ENCODE measurements at places on chromosomes 1 and 21.

GRCh38 chr1:51899022-51899421 is 20.5 kb upstream of the NRDC start:
- DNase-seq = no peak

GRCh38 chr1:181062836-181063428 is 25.6 kb upstream of the IER5 start:
- peak; percentile 37 for DNase-seq

- DNase-seq = no peak
Measured at GRCh38 chr1:225435487-225435886, 7.6 kb upstream of the LBR start.

GRCh38 chr1:192749349-192749748 is 59.5 kb upstream of the RGS2 start:
- no peak for DNase-seq

- DNase-seq = peak; percentile 34
Measured at GRCh38 chr21:34367320-34367935, 3.6 kb downstream of the KCNE2 start.

- no peak for DNase-seq
Measured at GRCh38 chr1:119338757-119339156, 29.8 kb upstream of the HAO2 start.

DNA sequence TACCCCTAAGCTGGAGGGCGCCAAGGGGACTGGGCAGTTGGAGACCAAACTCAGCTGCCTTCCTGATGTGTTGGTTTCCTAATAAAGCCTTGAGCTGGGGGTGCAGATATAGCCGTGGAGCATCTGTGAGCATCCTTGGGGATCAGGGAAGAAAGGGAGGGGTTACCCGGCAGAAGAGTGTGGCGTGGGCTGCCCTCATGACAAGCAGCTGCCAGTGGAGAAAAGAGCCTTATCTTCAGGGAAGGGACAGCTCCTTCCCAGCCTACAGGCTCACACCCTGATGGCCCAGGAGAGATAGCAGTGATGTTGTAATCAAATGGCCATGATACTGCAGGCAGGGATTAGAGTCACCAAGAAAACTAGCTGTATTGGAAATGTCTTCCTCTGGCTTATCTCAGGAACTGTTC is 10.8 kb upstream of the NFASC start:
- no peak for DNase-seq

DNA sequence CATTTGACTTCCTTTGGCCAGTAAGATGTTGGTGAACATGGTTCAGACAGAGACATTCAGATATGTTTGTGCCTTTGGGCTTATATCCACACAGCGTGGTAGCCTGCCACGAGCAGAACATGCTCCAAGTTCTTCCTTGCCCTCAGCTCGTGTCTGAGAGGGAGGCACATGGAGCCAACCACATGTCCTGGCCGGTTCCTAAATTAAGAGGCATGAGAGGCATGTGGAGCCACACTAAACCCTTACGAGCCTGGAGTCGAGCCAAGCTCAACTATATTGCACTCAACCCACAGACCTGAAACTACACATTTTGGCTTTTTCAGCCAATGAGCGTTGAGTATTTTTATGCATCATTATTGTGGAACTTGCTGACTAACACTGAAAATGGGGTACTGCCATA is 133.7 kb upstream of the KCNK1 start:
- DNase-seq = no peak

- peak; percentile 49 for DNase-seq
Measured at GRCh38 chr1:17059391-17060305, 5.8 kb upstream of the SDHB start.

GRCh38 chr1:78322928-78323680 is 167.7 kb upstream of the PTGFR start:
- no peak for DNase-seq

DNA sequence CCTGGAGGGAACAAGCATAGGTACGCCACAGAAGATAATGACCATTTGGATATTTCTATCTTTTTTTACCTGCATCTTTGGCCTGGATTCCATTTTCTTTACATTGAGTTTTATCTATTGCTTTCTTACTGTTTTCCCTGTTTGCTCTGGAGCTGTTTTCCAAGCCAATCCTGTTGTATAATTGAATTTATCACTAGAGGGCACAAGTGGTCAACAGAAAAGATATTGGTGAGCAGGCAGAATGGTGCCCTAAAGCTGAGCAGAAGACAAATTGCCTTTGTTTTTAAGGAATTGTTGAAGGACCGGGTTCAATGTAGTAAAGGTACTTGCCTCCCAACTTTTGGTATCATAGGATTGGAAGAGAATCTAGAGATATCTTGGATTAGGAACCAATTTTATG is 152.8 kb downstream of the PPP1R12B start:
- no peak for DNase-seq

- no peak for DNase-seq
Measured at GRCh38 chr1:110556471-110556807, 37.5 kb upstream of the KCNA10 start.

DNA sequence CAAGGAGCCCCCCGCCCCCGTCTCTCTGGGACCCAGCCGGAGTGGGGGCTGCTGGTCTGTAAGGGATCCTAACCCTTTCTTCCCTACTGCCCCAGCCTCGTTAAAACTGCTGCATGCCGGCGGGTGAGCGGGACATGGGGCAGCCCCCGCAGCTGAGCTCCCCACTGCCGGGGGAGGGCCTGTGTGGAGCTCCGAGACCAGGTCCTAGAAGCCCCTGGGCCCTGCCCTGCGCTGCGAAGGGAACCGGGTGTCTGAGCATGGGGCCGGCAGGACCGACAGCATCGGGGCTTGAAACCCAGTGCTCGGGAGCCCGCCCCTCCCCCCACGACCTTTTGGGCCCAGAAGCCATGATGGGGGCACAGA is 9.2 kb upstream of the COL6A1 start:
- no peak for DNase-seq

- DNase-seq = no peak
Measured at GRCh38 chr1:87103074-87103473, 188.6 kb downstream of the HS2ST1 start.

- no peak for DNase-seq
Measured at GRCh38 chr1:196400478-196401451, 207.5 kb downstream of the KCNT2 start.

- DNase-seq = no peak
Measured at GRCh38 chr21:42850866-42851391, 28.4 kb downstream of the WDR4 start.

- DNase-seq = no peak
Measured at GRCh38 chr1:56080123-56080522, 499.2 kb downstream of the PLPP3 start.

GRCh38 chr1:183776731-183777130 is 28.2 kb upstream of the RGL1 start:
- DNase-seq = no peak

- DNase-seq = no peak
Measured at GRCh38 chr1:155978973-155979429, 654 bp upstream of the ARHGEF2 start.

DNA sequence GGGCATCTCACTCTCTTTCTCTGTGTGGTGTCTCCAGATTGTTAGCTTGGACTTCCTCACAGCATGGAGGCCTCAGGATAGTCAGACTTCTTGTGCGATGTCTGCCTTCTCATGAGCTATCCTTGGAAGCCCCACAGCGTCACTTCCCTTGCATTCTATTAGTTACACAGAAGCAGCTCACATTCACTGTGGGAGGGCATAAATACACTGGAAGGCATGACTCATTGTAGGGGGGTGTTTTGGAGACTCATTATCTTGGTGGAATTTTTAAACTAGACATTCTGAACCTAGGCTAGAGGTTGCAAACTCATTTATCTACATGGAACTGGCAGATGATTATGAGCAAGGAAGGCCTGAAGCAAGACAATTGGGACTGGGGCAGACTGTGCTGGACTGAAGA is 21.4 kb upstream of the FASLG start:
- no peak for DNase-seq

DNA sequence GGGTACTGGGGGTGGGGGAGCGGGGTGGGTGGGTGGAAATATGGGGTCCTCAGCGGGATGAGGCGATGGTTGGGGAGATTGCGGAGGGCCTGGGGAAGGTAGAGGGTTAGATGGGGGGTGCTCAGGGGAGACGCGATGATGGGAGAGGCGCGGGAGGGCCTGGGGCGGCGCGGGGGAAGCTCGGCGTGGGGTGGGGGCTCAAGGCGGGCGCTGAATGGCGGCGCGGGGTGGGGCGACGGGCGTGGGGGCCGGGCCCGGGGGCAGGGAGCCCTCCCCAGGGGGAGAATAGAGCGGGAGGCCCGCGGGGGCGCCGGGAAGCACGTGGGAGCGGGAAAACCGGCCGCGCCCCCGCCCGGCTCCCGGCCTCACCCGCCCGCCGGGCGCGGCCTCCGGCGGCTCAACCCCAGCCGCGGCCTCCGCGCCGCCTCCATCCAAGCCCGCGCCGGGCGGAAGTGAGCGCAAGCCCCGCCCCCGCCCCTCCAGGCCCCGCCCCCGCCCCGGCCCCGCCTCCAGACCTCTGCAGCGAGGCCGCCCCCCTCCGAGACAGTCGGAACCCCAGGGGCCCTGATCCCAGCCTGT is at the start of gene FAAP20:
FAAP20 (minus strand) TSS at position 454 of the 579 bp plus-strand sequence; CDS start at position 431, 23 bp downstream.
- DNase-seq = no peak

- DNase-seq = no peak
Measured at GRCh38 chr1:3168678-3169077, 99.7 kb downstream of the PRDM16 start.

DNA sequence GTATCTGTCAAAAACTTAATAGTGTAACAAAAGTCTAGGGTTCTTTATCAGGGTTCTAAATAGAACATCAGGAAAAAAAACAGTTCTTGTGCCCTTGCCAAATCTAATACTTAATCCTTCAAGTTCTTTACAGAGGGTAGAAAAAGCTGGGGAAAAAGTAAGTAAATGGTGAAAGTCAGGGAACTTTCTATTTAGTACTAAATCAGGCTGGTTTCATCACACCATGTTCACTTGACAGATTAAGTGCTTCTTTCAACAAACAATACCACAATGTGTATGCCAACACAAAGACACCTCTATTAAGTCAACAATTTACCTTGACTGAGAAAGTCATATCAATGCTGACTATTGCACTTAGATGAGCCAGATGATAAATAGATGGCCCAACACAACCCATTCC is 9.7 kb downstream of the DBT start:
- no peak for DNase-seq

DNA sequence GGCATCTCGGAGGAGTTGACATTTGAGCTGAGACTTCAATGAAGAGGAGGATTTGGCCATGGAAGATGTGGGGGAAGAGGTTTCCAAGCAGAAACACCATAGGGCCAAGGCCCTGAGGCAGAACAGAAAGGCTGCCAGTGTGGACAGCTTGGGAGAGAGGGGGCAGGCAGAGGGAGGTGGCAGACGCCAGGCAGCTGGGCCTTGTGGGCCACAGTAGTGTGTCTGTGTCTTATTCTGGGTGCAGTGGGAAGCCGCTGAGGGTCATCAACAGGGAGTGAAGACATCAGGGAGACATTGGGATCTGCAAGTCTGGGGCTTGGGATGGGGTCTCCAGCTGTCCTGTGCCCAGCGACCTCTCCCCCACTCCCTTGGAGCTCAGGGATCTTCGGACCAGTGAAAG is 96.8 kb downstream of the LACTBL1 start:
- DNase-seq = no peak

DNA sequence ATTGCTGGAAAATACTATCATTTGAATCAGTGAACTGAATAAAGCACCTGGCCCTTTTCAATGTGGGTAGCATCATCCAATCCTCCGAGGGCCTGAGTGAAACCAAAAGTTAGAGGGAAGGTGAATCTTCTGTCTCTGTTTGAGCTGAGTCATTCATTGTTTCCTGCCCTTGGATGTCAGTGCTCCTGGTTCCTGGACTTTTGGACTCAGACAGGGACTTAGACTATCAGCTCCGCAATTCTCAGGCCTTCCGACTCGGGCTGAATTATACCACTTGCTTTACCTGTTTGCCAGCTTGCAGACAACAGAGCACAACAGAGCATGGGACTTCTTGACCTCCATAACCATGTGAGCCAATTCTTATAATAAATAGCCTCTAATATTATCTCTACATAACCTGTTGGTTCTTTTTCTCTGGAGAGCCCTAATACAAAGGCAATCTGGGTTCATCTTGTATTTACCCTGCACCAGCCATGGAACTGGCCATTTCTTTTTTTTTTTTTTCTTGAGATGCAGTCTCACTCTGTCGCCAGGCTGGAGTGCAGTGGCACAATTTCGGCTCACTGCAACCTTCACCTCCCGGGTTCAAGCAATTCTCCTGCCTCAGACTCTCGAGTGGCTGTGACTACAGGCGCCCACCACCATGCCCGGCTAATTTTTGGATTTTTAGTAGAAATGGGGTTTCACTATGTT is 19.2 kb upstream of the VASH2 start:
- no peak for DNase-seq

DNA sequence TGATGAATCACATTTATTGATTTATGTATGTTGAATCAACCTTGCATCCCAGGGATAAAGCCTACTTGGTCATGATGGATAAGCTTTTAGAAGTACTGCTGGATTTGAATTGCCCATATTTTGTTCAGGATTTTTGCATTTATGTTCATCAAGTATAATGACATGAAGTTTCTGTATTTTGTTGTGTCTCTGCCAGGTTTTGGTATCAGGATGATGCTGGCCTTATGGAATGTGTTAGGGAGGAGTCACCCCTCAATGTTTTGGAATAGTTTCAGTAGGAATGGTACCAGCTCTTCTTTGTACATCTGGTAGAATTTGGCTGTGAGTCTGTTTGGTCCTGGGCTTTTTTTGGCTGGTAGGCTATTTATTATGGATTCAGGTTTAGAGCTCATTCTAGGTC is 1643.1 kb upstream of the B3GALT2 start:
- no peak for DNase-seq

GRCh38 chr21:40765811-40766210 is 81.1 kb downstream of the DSCAM start:
- DNase-seq = no peak

- DNase-seq = no peak
Measured at GRCh38 chr1:176765608-176766007, 302.6 kb downstream of the PAPPA2 start.

DNA sequence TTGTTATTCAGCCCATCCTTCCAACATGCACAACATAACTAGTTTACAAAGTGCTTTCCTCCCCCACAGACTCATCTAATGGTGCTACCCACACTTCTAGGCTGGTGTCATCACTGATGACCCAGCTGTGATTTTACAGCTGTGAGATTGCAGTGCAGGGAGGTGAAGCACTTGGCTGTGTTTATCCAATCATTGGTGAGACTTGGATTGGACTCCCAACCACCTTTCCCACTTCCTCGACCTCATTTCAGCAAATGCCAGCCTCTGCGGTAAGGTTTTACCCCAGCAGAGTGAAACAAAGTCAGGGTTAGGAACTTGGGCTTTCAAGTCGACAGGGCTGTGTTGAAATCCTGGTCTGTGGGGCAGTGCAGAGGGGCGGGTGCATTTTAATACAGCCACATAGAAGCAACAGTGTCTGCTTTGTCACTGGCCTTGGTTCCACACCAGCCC is 22.1 kb downstream of the ECHDC2 start:
- no peak for DNase-seq

- DNase-seq = no peak
Measured at GRCh38 chr1:24294228-24294672, 24.9 kb upstream of the GRHL3 start.

DNA sequence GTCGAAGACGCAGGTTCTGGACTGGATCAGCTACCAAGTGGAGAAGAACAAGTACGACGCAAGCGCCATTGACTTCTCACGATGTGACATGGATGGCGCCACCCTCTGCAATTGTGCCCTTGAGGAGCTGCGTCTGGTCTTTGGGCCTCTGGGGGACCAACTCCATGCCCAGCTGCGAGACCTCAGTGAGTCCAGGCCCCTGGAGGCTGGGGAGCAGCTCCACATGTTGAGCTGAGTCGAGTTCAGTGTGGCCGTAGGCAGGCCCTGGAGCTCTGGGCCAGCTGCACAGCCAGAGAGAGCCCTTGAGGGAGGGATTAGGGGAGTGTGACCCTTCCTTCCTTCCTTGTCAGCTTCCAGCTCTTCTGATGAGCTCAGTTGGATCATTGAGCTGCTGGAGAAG is 1.6 kb downstream of the ELF3 start:
- DNase-seq = no peak
